ENCODE measurements at places on chromosomes 5 and 9.
A peak's percentile ranks its signal among the peaks of the same experiment; 100 is the strongest.

- DNase-seq, result no peak
Measured at GRCh38 chr9:74037274-74037673, 459.9 kb upstream of the RORB start.

DNA sequence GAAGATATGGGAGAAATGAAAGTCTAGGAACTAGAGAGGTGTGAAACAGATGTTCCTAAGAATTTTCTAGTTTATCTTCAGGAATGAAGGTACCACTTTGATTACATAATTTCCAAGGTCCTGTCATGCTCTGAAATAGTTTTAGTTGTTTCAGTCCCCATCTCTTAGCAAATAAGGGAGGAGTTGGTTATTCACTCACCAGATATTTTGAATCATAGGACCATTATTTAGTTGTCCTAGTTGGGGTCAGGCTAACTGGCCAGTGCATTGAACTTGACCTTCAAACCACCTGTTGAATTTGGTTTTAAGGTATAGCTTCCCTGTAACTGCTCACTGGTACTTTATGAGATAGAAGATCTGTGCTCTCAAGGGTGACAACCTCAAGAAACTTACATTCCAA lies 53.9 kb upstream of the TNFAIP8 start:
- no peak for DNase-seq

DNA sequence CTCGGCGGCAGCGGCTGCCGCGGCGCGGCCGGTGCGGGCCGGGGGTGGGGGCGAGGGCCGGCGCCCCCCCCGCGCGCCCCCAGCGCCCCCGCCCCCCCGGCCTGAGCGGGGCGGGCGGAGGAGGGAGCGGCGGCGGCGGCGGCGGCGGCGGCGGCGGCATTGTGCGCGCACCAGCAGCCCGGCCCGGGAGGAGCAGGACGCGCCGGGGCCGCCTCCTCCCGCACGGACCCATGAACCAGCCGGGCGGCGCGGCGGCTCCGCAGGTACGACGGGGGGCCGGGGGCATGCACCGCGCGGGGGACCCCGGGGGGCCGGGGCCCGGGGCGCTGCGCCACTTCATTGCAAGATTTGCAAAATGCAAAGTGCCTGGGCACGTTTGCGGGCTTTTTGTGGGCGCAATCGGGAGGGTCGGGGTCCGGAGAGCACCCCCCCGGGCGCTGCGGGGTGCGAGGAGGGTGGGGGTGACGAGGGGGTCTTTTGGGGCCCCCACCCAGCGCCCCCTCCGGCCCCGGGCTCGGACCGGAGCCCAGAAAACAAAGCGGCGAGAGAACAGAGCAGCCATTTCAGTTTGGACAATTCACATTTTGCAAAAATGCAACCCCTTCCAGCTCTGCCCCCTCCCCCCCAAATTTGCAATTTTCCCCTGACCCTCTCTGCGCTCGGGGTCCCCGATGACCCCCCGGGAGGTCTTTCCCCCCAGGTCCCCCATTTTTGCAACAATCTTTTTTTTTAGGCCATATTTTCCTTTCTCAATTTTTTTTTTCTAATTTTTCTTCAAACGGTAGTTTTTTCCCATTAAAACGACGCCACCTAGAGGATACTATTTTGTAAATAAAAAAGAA lies at the start of gene ZNF618:
TSS of gene ZNF618 (plus strand) at position 159 of the 842 bp plus-strand sequence. CDS start at position 231, 72 bp downstream.
- DNase-seq, result peak; percentile 36

- DNase-seq, result no peak
Measured at GRCh38 chr5:35881758-35882157, 25.1 kb downstream of the IL7R start.

DNA sequence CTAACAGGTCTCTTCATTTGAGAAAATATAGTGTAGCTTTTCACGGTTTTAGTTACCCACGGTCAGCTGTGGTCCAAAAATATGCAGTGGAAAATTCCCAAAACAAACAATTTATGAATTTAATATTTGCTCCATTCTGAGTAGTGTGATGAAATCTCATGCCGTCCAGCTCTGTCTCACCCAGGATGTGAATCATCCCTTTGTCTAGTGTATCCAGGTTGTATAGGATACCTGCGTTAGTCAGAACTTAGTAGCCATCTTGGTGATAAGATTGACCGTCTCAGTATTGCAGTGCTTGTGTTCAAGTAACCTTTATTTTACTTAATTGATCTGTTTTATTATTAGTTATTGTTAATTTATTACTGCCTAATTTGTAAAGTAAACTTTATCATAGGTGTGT lies 41.1 kb downstream of the NDUFS4 start:
- DNase-seq, result no peak

GRCh38 chr9:87597710-87598443 lies 100.2 kb downstream of the DAPK1 start:
- DNase-seq, result no peak

GRCh38 chr9:124254261-124254682 lies 3.5 kb upstream of the NEK6 start:
- DNase-seq, result no peak

- peak; percentile 52 for DNase-seq
Measured at GRCh38 chr5:92332039-92332438, 948.9 kb upstream of the ARRDC3 start.

DNA sequence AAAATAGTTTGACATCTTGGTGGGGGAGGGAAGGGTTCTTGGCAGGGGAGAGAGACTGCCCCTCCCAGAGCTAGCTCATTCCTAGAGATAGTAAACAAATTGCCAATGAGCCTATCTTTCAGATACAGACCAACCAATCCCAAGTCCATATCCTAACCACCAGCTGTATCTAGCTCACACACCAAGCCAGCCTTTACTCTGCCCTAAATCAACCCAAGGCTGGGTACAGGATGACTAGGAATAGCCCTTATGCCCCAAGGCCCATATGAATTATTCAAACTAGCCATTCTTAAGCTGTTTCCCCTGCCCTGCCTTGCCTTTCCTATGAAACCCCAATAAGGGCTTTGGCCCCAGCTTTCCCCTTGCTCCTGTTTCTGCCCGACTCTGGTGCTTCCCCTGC lies 281.3 kb upstream of the PANK3 start:
- DNase-seq, result no peak

GRCh38 chr5:174827558-174827957 lies 103.2 kb downstream of the MSX2 start:
- no peak for DNase-seq
